Hematopoietic multipotent progenitor cell treated with erythropoietin and hydrocortisone succinate and interleukin-3 and kit ligand, for 4 days (in vitro differentiated cells): ENCODE measurements at places on chromosomes 2 and 18.

DNA sequence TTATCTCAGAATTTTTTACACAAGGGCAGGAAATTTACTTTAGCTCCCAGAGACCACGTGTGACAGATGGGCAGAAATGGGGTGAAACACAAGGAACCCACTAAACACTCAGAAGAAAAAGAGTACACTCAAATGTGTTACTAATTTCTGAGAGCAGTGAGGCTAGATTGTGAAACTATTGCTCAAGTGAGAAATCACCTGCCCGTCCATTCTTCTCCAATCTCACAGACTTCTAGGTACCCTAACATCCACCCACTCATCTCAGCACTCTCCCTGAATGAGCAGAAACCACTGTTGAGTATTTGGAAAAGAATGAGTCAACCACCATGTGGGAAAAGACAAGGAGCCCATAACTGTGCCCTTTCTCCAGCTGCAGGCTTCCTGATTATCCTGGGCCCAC lies 293.0 kb upstream of the CDH2 start:
- no peak for DNase-seq

DNA sequence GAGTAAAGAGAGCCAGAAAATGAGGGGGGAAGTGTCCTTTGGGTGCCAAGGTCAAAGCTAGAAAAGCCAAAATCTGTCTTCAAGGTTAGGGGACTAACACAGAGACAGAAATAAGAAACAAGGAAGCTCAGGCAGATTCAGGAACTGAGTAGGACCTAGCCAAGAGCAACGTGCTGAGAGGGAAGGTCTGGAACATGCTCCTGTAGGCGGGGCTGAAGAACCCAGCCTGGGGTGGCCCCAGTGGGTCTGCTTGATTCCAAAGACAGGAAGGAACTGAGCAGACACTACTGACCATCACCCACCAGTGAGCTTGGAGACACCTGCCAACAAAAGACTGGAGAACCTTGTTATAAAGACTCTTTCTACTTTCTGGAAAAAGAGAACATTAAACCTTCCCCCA lies 105.1 kb downstream of the SP3 start:
- DNase-seq: no peak

DNA sequence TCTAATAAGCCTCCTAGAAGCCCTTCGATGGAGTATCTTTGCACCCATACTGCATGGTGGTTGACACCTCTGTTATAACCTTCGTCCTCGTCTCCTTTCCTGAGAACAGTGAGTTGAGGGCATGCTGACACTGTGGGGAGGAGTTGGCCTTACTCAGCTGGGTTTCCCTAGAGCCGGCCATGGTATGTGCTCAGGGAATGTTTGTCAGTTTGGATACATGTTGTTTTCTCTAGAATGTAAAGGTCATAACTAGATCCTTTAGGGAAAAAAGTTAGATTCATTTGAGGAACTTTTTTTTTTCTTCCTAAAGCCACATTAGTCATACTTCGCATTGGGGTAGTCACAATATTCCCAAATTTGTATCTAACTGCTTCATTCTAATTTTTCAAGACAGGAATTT lies 106.0 kb upstream of the FOSL2 start:
- DNase-seq: no peak

DNA sequence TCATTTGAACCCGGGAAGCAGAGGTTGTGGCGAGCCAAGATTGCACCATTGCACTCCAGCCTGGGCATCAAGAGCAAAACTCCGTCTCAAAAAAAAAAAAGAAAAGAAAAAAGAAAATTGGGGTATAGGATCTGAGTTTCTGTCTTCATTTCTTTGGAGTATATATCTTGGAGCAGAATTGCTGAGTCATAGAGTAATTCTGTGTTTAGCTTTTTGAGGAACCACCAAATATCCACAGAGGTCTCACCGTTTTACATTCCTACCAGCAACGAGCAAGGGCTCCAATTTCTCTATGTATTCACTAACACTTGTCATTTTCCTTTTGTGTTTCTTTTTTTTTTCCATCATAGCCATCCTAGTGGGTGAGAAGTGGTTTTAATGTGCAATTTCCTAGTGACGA lies 87.6 kb upstream of the TEX51 start:
- DNase-seq: peak; percentile 48

GRCh38 chr18:46574000-46574742 lies 82.8 kb downstream of the LOXHD1 start:
- DNase-seq: no peak

DNA sequence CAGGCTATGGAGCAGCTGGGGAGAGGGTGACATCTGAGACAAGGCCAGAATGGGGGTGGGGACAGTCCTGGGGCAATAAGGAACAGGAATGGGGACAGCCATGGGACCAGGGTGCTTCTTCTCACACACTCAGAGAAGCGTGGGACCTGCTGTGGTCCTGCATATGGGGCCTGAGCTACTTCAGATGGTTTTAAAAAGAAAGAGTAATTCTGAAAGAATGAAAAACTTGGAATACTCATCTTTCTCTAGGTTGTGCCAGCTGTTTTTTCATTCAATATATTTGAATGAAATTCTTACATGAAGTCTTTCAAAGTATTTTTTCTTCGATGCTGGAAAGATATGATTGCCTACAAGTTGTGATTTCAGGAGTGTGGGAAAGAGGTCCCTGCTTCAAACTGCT lies 227.5 kb upstream of the APCDD1 start:
- no peak for DNase-seq
